ENCODE measurements at places on chromosomes 6 and 20. TPM values are rescaled to one million over a fixed set of nuclear protein-coding genes. Genes with fewer than 3 reads are reported as not detected.

DNA sequence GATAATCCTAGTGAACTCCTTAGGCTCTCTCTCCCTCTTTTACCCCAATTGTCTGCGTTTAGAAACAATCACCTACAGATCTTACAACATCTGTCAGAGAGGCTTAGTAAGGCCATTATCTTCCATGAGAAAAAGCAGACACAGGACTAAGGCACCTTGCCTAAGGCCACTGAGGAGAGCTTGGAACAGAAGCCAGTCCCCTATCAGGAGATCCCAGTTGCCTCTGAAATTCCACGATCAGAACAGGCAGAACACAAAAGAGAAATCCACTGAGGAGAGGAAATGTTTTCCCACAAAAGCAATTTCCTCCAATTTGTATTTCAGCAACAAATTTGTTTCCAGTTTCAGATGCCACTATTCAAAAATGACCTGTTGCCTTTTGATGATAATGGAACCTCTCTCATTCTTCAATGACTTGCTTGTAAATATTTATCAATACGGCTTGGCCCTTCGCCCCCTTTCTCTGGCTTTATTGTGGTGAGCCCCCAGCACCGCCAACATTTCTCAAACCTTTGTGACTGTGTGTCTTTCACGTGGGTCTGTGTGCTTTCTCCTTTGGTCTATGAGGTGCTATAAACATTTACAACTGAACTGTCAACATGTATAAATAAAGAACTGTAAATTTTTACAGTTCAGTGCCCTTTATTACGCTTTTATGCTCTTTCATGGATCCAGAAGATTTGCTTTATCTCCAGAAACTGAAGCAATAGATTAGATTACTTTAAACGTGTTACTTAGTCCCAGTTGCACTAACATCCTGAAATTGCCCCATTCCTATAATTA is 187.8 kb upstream of the PHACTR1 start:
- DNase-seq: no peak

DNA sequence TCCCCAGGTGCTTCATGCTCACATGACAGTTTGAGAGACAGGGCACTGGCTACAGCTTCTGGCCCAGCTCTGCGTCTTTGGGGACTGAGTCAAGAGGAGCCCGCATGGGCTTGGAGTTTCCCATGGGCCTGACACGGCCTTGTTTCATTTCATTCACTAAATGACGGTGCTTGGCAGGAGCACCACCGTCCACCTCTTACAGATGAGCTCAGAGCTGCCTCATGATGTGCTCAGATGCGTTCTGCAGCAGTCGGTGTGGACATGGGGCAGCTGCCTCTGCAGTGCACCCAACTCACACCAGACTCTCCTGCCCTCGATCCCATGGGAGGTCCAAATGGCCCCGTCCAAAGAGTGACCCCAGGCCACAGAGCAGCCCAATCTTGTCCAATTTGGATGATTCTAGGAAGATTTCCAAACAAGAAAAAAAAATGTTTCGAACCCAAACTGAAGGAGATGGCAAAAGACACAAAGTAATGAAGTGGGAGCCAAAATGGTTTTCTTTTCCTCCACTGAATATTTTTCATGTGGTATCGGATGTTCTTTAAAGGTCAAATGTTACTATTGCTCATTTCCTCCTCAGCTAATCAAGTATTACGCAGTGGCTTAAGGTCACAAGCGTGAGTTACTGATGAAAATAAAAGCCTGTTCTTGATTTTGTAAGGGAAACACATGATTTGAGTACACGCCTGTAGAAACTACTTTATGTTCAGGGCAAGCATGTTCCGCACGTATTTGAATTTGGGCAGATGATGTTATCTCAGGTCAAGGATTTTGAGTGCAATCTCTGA is 524.2 kb downstream of the CDH26 start:
- no peak for DNase-seq

DNA sequence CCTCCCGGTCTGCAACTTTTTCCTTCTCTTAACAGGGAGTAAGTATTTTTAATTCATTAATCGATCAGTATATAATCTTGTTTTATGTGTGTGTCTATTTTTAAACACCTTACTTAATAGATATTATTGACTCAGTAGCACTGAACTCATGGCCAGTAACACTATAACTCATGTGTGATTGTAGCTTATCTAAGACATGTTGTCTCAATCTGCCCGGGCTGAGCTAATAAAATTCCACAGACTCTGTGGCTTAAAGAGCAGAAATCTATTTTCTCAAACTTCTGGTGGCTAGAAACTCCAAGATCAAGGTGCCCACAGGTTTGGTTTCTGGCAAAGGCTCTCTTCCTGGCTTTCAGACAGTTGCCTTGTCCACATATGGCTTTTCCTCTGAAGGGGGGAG is 68.8 kb upstream of the TNFAIP3 start:
- DNase-seq: no peak

The PHACTR3 gene
- 5.5 TPM for polyA plus RNA-seq

The CDSN gene
- polyA plus RNA-seq: 0.06 TPM

DNA sequence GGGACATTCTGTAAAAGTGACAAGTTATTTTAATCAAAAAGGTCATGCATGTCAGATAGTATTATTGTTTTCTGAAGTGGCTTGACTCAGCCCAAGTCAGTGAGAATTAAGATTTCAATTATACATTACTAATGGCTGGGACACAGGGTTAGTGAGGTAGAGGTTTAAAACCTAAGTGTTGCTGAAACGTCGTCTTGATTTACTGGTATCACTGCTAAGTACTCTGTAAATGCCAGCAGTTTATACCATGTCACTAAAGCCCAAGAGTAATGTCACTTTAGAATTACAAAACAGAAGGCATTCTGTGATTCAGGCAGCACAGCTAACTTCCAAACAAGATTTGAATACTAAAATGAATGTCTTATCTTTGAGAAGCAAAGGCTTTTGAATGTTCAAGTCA is 176.6 kb downstream of the NKAIN2 start:
- DNase-seq: no peak

- DNase-seq: peak; percentile 88
Observed at GRCh38 chr20:38108986-38109541, 56.0 kb downstream of the TGM2 start.

The LGSN gene
- not detected for polyA plus RNA-seq

- DNase-seq: no peak
Observed at GRCh38 chr6:157670466-157671186, 152.4 kb upstream of the SNX9 start.

GRCh38 chr6:131063764-131064272 is 773 bp upstream of the EPB41L2 start:
- no peak for DNase-seq
